ENCODE measurements at places on chromosomes 3 and 15.

DNA sequence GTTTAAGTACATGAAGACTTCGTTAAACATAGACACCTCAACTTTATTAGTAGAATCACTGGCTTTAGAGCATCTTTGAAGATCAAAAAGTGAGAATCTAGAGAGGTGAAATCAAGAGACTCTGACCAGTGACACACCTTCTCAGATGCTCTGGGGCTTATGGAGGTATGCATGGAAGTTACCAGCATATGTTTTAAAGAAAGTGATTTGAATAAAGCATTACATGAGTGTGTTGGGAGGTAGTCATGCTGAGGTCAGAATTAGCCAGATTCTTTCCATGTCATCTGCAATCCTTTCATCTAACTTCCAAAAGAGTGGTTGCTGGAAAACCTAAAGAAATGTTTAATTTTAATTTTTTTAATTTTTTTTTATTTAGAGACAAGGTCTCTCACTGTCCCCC is 658.0 kb upstream of the GOLIM4 start:
- no peak for DNase-seq

- no peak for DNase-seq
Observed at GRCh38 chr3:72157748-72158638, 373.0 kb upstream of the PROK2 start.

DNA sequence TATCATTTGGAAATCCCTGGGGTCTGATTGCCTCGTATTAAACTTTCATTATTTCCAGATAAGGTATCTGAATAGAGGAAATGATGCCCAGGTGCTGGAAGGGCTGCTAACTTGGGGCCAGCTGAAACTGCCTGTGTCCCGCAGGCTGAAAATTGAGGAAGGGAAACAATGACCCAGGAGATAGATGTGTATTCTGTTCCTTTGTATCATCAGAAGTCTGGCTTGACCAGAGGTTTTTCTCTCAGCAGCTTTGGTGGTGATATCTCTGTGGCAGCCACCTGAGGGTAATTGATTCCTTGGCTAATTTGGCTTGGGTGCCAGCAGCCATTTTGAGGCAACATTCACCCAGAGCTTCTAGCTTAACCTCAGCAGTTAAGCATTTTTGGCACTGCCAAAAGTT is 90.0 kb upstream of the STT3B start:
- DNase-seq: no peak

GRCh38 chr15:32098033-32098432 is 67.7 kb downstream of the CHRNA7 start:
- DNase-seq: no peak

GRCh38 chr15:63077952-63078351 is 35.4 kb downstream of the TPM1 start:
- no peak for DNase-seq

DNA sequence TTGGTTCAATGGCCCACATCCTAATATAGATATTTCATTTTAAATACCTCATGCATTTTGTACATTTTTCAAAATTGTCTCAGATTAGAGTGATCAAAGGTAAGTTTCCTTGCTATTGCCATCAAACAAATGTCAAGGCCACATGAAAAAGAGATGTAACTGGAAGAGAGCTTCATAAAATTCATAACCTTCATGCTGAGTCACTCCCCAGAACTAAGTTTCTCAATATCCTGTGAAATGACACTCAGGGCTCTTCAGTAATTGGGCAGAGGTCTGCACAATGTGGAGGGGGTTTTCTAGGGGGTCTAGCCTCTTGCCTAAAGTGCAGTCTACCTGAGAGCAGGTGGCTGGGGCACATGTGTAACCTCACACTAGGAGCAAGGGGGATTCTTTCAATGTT is 152.2 kb upstream of the SLC2A2 start:
- no peak for DNase-seq

- DNase-seq: no peak
Observed at GRCh38 chr3:85342915-85343314, 384.1 kb downstream of the CADM2 start.

- DNase-seq: no peak
Observed at GRCh38 chr3:152267831-152268554, 736 bp upstream of the MBNL1 start.
